ENCODE measurements at places on chromosomes 12 and 14. TPM values are rescaled to one million over a fixed set of nuclear protein-coding genes. Genes with fewer than 3 reads are reported as not detected.

Gene DCTN2
- 94.4 TPM for total RNA-seq

Gene BRF1
- total RNA-seq = 23.9 TPM

Gene RNASE7
- total RNA-seq = not detected

DNA sequence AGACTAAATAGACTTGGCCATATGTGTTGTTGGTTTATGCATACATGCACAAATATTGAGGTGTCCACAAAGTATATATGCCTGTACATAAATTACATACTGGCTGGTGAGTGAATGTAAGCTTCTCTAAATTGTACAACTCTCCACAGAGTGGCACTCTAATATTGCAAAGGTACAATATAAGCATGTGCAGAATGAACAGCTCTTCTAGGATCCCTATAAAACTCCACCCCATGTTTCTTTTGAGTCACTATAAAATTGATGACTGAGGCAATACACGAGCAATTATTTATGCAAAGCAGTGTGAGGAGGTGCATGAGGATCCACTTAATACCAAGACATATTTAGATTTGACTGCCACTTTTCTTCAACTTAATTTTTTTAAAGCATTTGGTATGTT, 172.2 kb downstream of the NAV3 start:
- H3K36me3 ChIP-seq = no peaks in the 10 kb centered on the region
- H3K27me3 ChIP-seq = no peaks in the 10 kb centered on the region
- no peak overlapping the region for H3K27ac ChIP-seq
- DNase-seq = no peak
- H3K4me3 ChIP-seq = no peak overlapping the region

DNA sequence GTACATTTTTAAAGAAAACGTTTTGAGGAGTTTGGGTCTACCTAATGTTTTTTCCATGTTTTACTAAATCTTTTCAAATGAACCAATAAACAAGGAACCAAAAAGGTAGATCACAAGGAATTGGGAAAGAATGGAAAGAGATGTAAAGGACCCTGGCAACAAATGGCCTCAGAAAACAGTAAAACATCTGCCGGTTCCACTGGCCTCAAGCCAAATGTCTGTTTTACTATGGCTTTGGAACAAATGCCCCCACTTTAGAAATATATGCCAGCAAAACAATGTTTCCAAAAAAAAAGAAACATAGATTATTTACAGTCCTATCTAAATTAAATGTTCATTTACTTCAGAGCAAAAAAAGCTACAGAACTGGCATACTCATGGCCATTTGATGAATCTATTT, 3.0 kb downstream of the TRMT5 start:
- no peak overlapping the region for H3K27ac ChIP-seq
- no peaks in the 10 kb centered on the region for H3K27me3 ChIP-seq
- H3K4me1 ChIP-seq = peaks cover 12% of the 10 kb centered on the region

DNA sequence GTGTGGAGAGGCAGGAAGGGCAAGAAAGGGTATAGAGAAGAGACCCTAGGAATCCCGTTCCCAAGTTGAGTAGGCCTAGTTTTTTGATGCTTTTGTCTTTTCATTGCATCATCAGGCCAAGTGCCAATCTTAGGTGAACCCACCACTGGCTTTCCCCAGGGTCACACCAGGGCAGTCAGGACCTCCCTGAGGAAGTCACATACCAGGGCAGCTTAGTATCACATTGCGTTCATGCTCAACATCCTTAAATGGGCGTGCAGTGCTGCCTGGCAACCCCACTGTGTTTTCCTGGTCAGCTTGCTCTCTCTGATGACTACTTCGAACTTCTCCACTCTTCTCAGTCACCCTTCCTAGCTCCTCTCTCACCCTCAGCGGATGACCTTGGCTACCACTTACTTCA, 9.0 kb downstream of the ASIC1 start:
- peaks cover 2% of the 10 kb centered on the region for H3K27me3 ChIP-seq
- no peaks in the 10 kb centered on the region for H3K36me3 ChIP-seq
- no peak overlapping the region for H3K27ac ChIP-seq
- no peak overlapping the region for H3K4me3 ChIP-seq
- H3K4me1 ChIP-seq = peaks cover 10% of the 10 kb centered on the region

- peaks cover 37% of the 10 kb centered on the region for H3K4me1 ChIP-seq
- no peak overlapping the region for H3K4me3 ChIP-seq
- H3K36me3 ChIP-seq = no peaks in the 10 kb centered on the region
- H3K27me3 ChIP-seq = no peaks in the 10 kb centered on the region
- DNase-seq = no peak
- H3K27ac ChIP-seq = no peak overlapping the region
Measured at GRCh38 chr12:123099560-123100192, 51.2 kb downstream of the PITPNM2 start.

- H3K27ac ChIP-seq = peak overlapping the region; percentile 3
- H3K36me3 ChIP-seq = peaks cover 10% of the 10 kb centered on the region
- no peaks in the 10 kb centered on the region for H3K27me3 ChIP-seq
- H3K4me3 ChIP-seq = no peak overlapping the region
- H3K4me1 ChIP-seq = peaks cover 39% of the 10 kb centered on the region
- peak; percentile 18 for DNase-seq
Measured at GRCh38 chr12:13595536-13596443, 385.6 kb downstream of the GRIN2B start.

DNA sequence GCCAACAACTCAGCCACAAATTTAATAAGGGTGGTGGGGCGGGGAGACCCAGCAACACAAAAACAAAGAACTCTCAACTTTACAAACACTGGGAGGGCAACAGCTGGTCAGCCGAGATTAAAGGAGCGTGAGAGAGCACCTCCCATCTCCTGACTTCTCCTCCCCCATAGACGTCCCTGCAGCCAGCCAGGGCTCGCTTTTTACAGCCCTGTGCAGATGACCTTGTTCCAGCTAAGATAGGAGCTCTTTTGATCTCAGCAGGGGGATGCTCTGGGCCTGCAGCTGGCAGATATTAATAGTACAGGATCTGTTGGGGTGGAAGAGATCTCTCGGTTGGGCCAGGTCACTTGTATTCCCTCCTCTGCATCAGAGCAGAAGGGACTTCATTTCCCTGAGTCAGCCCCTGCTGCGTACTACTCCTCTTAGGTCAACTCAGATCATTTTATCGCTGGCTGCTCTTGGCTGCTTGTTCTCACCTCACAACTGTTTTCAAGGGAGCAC, 475.8 kb downstream of the RAD51B start:
- H3K36me3 ChIP-seq = peaks cover 8% of the 10 kb centered on the region
- H3K27me3 ChIP-seq = no peaks in the 10 kb centered on the region
- no peak overlapping the region for H3K27ac ChIP-seq
